ENCODE measurements at places on chromosomes 2 and 18.

DNA sequence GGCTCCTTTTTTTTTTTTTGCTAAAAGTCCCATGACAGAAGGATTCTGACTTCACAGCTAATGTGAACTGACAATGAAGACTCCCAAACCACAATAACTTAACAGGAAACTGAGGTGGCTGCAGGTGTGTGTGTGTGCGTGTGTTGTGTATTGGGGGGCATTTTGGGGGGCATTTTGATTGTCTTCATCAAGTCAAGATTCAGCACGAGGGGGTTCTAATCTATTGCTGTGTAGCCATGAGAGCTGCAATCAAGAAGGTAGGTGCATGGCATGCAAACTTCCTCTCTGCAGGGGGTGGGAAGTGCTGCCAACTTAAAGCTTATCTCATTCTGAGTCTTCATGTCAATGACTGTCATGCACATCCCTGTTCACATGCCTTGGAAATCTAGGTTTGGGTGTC is 25.2 kb downstream of the SPRED2 start:
- no peak for DNase-seq

DNA sequence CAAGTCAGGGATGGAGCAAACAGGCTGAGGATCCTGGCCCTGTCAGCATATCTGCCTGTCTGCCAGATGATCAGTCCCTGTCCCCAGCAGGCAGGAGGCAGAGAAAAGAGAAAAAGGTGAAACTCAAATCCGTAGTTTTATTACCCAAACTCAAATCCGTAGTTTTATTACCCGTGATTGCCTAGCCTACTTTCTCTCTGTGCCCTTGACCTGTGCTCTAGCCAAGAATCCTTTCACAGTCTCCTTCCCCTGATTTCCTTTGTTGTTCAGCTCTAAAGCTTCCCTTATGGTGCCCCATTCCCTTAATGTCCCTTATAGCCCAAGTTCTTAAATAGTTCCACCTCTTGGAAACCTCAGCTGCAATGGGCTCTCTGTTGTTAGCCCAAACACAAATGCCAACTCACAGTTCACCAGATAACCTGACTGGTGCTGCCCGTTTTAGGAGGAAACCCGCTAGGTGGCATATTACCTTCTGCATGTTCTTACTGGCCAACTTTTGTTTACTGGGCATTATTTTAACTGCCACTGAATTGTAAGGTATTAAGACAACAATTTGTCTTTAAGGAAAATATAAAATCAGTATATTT is 125.7 kb upstream of the FZD5 start:
- no peak for DNase-seq

DNA sequence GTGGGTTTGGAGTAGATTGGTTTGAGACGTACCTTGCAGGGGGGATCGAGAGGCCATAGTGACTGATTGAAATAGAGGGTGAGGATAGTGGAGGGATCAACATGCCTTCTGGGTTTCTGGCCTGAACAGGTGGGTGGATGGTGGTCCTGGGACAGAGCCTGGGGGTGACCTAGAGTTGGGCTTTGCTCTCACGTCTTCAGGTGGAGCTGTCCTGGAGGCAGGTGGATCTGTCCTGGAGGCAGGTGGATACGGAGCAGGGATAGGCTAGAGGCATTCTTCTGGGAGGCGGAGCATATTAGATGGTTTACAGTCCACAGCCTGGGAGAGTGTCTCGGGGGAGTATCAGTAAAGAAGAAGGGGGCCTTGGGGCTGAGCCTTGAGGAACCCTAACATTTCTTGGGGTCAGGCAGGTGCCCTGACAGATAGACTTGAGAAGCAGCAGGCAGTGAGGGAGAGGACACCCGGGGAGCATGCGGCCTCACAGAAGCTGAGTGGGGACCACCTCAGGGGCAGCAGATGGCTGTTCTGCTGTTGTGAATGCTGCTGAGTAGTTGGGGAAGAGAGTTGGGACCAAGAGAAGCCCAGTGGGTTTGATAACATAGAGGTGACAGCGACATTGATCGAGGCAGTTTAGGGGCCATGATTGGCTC is 1.6 kb downstream of the CAPN10 start:
- DNase-seq = no peak

GRCh38 chr2:241984271-241984655 is 114.7 kb downstream of the RTP5 start:
- no peak for DNase-seq

GRCh38 chr2:164835302-164835701 is 6.3 kb downstream of the COBLL1 start:
- no peak for DNase-seq

GRCh38 chr2:19228715-19229114 is 129.7 kb downstream of the OSR1 start:
- no peak for DNase-seq

GRCh38 chr18:37720663-37721062 is 155.1 kb upstream of the CELF4 start:
- no peak for DNase-seq

- no peak for DNase-seq
Measured at GRCh38 chr2:100813527-100813926, 6.4 kb upstream of the NPAS2 start.

- DNase-seq = no peak
Measured at GRCh38 chr18:65924904-65925303, 174.1 kb downstream of the CDH7 start.

- DNase-seq = no peak
Measured at GRCh38 chr2:205482399-205483081, 199.8 kb upstream of the NRP2 start.

- DNase-seq = no peak
Measured at GRCh38 chr18:35282353-35282752, 7.7 kb downstream of the ZSCAN30 start.

DNA sequence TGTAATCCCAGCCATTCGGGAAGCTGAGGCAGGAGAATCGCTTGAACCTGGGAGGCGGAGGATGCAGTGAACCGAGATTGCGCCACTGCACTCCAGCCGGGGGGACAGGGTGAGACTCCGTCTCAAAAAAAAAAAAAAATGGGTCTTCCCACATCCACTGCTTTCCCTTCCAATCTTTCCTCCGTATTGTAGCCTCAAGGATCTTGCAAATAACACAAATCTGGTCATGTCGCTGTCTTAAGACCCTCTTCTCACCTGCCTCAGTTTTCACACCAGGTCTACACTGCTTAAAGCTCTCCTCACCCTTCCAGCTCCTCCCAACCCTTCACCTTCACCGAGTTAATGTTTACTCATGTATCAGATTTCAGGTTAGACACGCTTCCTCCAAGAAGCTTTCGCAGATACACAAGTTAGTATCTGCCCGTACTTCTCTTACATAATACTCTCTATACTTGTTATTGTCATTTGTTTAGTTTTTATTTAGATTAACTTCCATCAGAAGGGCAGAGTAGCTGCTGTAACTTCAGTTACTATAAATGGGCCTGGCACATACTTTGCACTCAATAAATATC is 1.5 kb downstream of the IER3IP1 start:
- no peak for DNase-seq

DNA sequence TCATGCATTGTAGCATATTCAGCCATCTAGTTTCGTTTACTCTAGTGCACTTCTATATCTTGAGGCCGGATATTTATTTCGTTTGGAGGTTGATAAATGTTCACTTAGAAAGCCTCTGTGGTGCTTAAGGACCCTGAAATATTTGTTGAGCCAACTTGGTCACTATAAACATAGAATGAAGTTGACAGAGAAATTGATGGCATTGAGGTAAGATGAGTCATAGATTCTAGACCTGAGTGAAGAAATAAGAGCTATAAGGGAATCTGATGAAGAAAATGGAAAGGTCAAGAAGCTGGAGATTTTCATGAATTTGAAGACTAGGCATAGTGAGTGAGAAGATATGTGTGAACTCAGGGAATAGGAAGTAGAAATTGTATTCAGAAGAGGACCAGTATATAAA is 35.9 kb downstream of the EPC2 start:
- DNase-seq = no peak

DNA sequence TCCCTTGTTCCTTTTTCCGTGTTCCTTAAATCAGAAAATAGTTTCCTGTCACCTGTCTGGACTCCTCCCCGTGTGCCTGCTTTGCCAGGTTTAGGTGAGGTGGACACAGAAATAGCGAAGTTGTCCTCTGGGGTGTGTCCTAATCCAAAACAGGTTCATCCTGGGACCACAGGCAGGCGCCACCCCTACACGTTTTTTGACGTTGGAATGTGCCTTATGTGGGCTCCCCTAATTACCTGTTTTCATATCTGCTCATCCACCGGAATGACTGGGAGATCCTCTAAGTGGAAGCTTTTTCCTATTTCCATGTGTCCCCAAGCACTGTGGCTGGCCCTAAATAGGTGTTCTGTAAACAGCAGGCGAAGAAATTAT is 49.0 kb upstream of the PAIP2B start:
- no peak for DNase-seq

DNA sequence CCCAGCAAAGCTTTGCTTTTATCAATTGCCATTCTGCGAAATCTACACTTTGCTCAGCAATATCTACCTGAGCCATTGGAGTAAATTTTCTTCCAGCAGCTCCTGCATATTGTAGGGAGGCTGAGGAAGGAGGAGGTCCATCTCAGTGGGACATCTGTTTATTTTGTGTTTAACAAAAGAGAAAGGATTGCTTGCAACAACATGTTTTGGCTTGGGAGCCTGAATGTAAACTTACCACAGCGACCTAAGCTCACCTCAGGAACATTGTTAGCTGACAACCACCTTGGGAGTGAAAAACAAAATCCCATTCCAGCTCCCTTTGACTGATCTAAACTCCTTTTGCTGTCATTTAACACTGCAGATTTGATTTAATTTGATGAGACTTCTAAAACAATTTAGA is 356.1 kb downstream of the SS18 start:
- no peak for DNase-seq

DNA sequence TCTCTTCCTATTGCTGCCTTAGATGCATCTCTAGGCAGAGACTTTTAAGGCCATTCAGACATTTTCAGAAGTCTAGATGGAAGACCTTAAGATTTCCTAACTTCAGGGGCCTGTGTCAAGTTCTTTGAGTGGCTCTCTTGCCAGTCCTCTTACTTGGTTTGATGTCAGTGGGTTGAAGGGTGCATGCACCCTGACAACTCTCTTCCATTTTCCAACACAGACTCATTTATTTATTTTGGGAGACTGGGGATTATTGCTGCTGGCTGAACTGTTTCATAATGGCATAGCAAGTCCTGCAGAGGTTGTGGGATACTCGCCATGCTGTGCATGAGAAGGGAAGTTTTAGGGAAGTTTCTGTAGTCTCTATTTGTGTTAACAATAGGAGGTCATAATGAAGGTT is 39.0 kb upstream of the ACADL start:
- no peak for DNase-seq

- no peak for DNase-seq
Measured at GRCh38 chr2:60097298-60097697, 456.2 kb downstream of the BCL11A start.

- DNase-seq = no peak
Measured at GRCh38 chr2:114222344-114222743, 220.1 kb upstream of the DPP10 start.

DNA sequence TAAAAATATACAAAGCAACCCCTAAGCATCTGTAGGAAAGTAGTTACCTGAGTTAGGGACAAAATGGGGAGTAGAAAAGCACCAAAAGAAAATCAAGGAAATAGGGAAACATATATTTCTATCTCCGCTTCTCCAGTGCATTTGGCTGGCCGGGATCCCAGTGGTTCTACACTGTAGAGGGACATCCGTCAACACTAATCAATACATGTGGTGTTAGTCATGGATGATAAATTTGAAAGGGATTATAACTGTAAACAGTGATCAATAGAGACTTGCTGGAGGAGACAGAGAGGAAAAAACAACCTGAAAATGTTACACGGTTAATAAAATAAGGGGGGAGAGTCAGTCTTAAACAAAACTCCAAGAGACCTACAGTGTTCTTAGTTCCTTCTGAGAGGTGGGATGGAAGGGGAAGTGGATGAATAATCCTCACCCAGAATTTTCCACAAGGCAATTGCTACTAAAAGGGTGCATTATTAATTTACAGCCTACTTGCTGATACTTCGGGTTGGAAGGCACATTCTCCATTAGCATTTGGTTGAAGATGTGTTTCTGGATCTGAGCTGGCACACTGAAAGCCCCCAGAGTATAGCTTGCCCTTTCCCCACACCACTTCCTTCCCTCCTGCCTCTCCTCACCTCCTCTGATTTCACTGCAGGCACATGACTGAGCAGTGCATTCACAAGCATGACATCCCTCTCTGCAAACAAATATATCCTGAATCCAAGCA is 530.0 kb downstream of the BCL11A start:
- DNase-seq = no peak

Measured in stimulated activated CD8-positive, alpha-beta memory T cell treated with anti-CD3 and anti-CD28 coated beads, Interleukin-4, amount 100 ng/mL, for 4 hours (primary cell).